ENCODE measurements at places on chromosomes 2 and 18.
A peak's percentile ranks its signal among the peaks of the same experiment; 100 is the strongest.

- peak; percentile 82 for DNase-seq
Observed at GRCh38 chr18:23032030-23032582, 99.0 kb downstream of the RBBP8 start.

- DNase-seq = no peak
Observed at GRCh38 chr18:62165583-62165982, 21.3 kb downstream of the PIGN start.

DNA sequence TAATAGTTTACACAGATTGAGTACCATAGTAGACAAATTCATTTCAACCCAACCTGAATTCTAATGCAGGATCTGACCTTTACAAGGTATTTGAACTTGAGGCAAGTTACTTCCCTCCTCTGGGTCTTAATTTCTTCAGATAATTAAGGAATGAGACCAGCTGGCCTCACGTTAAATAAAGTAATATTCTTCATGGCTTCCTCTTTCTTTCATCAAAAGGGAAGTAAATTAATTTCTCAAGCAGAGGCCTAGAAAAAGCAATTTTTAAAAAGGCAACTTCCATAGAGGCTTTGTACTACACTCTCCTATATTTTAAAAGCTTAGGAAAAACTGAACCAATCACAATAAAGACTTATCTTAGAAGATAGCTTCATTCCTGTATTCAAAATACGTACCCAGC, 109.2 kb downstream of the EXOC6B start:
- DNase-seq = no peak

DNA sequence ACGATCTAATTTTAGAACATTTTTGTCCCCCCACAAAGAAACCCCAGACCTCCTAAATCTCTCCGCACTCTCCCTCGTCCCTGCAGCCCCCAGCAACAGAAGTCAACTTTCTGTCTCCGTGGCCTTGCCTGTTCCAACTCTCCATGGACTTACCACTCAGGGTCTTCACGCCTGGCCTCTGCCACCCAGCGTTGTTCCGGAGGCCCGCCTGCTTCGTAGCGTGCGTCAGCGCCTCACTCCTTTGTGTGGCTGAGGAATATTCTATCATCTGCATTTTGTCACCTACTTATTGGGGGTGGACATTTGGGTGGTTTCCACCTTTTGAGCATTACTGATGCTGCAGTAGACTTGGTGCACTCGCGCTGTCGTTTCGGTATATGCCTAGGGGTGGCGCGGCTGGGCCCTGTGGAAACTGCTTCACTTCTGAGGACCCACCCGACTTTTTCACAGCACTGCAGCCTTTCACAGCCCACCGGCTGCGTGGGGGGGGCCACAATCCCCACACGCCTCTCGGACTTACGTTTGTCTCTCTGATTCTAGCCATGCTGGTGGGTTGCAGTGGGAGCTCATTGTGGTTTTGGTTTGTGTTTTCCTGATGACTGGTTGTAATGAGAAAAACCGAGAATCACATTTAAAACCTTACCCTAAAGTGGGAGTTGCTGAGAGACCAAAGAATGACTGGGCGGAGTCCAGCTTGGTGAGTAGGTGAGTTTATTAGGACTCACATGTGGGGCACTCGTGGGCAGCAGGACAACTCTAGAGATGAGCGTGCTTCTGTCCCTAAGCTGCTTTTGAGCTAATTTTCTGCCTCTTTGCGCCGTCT, 1.4 kb upstream of the HSBP1L1 start:
- DNase-seq = no peak

DNA sequence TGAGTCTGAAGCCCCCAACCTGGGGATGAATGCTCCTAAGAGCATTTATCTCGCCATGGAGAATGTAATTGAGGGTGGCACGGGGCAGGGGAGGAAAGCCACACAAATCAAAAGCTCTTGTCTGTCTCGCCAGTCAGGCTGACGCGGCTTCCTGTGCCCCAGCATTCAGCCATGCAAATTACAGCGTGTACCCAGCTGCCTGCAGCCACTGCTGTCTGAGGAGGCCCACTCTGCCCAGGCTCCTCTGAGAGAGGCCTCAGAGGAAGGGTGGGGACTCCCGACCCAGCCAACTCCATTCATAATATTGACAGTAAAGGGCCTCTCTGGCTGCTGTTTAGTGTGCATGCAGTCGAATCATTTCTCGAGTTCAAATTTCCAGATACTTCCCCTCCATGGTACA, 22.0 kb downstream of the SMAD7 start:
- DNase-seq = peak; percentile 57

- no peak for DNase-seq
Observed at GRCh38 chr2:191543708-191544107, 134.2 kb upstream of the NABP1 start.

GRCh38 chr18:23568281-23569138, 17.8 kb downstream of the NPC1 start:
- DNase-seq = no peak

DNA sequence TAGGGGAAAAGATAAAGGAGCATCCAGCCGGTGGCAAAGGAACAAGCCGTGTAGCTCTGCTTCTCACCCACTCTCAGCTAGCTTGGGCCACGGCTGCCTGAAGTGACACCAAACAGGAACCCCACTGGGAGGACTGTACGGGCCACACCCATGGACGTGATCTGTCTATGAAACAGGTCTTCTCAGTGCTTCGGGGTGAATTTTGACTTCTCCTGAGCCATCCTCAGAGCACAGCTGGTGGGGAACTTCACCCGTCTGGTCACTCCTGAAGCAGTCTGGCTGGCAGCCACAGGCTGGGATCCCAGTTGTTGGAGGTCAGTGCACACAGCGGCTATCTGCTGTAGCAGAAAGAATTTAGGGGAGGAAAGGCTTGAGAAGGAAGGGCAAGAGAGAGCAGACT, 223.8 kb downstream of the FAM210A start:
- DNase-seq = no peak

- DNase-seq = no peak
Observed at GRCh38 chr2:110766291-110766690, 33.9 kb downstream of the ACOXL start.

DNA sequence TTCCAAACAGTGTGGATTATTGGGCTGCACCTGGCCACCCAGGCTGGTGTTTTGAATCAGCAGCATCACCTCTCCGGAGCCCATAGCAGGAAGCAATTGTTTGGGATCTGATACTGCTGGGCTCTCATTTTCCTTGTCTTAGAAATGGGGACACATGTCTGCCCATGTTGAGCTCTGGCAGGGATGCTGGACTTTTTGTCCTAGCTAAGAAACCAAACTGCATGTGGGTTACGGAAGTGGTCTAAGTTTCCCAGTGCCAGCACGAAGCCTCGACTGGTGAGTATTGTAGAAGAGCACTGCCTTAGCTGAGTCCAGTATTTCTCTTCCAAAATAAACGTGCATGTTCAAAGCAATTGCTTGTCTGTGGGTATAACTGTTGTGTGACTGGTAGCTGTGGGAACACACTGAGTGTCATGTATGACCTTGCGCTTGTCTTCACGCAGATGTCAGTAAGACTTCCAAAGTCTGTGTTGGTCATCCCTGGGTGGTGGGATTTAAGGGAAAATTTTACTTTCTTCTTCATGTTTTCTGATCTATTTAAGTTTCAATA, 43.6 kb downstream of the SH3RF3 start:
- DNase-seq = no peak

- DNase-seq = no peak
Observed at GRCh38 chr2:4358837-4359236, 655.5 kb downstream of the DCDC2C start.

GRCh38 chr2:223797811-223798721, 39.3 kb downstream of the AP1S3 start:
- peak; percentile 74 for DNase-seq
